T-helper 1 cell (primary cell): ENCODE measurements at places on chromosomes 4 and X.

GRCh38 chrX:67289055-67289499 is 254.7 kb upstream of the AR start:
- no peak for DNase-seq

DNA sequence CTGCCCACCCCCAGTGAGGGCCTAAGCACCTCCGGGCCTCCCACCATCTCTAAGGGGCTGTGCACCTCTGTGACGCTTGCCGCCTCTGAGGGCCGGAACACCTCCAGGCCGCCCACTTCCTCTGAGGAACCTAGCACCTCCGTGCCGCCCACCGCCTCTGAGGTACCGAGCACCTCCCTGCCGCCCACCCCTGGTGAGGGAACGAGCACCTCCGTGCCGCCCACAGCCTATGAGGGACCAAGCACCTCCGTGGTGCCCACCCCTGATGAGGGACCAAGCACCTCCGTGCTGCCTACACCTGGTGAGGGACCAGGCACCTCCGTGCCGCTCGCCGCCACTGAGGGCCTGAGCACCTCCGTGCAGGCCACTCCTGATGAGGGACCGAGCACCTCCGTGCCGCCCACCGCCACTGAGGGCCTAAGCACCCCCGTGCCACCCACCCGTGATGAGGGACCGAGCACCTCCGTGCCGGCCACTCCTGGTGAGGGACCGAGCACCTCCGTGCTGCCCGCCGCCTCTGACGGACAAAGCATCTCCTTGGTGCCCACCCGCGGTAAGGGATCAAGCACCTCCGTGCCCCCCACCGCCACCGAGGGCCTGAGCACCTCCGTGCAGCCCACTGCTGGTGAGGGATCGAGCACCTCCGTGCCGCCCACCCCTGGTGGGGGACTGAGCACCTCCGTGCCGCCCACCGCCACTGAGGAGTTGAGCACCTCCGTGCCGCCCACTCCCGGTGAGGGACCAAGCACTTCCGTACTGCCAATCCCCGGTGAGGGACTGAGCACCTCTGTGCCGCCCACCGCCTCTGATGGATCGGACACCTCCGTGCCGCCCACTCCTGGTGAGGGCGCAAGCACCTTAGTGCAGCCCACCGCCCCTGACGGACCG is 977 bp downstream of the MAGEE1 start:
- DNase-seq = peak; percentile 42

- DNase-seq = no peak
Observed at GRCh38 chr4:57676394-57676793, 566.2 kb upstream of the IGFBP7 start.

- no peak for DNase-seq
Observed at GRCh38 chr4:154868414-154869194, 87.5 kb downstream of the RBM46 start.

DNA sequence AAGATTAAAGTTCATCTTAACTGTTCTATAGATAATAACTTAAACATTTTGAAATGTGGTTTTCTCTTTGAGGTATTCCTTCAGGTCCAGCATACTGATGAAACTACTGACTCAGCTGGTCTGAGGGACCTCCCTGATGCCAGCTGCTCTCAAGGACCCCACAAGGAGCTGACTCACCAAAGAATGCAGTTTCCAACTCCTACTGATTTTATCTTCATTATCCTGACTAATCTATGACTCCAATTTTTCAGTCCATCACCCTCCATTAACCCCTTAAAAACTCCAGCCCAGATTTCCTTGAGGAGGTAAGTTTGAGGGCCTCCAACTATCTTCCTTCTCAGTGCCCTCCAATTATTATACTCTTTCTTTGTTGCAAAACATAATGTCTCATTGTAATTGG is 1.4 kb upstream of the UGT2B4 start:
- DNase-seq = no peak

DNA sequence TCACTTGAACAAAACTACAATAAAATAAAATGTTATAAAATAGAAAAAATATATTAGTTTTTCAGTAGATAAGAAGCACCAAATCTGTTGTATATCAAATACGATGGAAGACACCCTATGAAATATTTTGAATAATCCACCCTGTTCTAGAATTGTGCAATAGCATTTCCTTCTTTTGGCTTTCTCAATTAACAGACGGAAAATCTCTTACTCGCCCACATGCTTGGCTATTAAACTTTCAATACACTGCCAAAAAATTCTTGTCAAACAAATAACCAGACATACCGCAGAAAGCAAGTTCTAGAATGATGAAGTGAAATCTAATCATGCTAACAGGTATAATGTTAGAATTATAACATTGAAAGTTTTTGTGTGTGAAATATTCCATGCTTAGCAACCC is 671.6 kb upstream of the SLIT2 start:
- DNase-seq = no peak

GRCh38 chr4:88341227-88342192 is 37.1 kb upstream of the HERC6 start:
- DNase-seq = no peak

- DNase-seq = no peak
Observed at GRCh38 chr4:174681723-174682300, 147.2 kb downstream of the GLRA3 start.
